ENCODE measurements at places on chromosomes 7 and 10.

DNA sequence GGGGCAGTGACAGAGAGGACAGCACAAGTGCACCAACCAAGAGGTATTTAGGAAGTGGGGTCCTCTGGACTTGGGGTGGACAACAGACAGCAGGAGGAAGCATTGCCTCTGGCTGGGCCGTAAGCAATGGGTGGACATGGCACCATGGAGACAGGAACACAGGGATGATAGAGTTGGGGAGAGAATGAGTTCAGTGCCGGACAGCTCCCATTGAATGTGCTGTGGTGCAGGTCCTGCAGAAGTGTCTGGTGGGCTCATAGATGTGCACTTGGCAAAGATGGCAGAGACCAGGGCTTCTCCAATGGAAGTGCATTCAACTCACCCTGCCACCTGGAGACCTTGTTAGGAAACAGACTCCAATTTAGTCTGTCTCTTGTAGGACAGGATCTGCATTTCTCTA is 341.5 kb upstream of the ZMIZ1 start:
- H3K4me1 ChIP-seq = no peaks in the 10 kb centered on the region
- H3K36me3 ChIP-seq = no peaks in the 10 kb centered on the region
- no peak for DNase-seq
- H3K27ac ChIP-seq = no peak overlapping the region

- H3K36me3 ChIP-seq = no peaks in the 10 kb centered on the region
- no peak overlapping the region for H3K27ac ChIP-seq
- H3K4me1 ChIP-seq = no peaks in the 10 kb centered on the region
- no peaks in the 10 kb centered on the region for H3K27me3 ChIP-seq
These were observed 122.5 kb upstream of the C1QL3 start for GRCh38 chr10:16644146-16644545.

GRCh38 chr7:116161728-116162127 is 48.6 kb upstream of the TES start:
- H3K4me1 ChIP-seq = peaks cover 10% of the 10 kb centered on the region
- DNase-seq = no peak
- no peaks in the 10 kb centered on the region for H3K27me3 ChIP-seq
- H3K27ac ChIP-seq = no peak overlapping the region
- no peak overlapping the region for H3K4me3 ChIP-seq

DNA sequence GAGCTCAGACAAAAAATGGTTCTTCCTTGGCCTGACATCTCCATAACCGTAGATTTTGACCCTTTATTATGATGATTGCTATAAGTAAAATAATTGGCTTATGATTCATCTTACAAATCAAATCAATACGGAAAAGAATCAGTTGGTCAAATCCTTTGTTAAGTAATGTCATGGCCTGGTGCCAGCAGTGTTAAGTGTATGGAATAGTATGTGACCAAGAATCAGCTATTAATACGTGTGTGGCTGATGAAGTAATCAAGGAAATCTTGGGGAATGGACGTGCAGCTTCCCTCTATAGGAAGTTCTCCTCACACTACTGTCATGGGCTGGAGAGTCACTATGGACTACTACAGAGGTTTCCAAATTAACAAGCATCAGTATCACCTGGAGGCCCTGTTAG is 230.6 kb downstream of the TWIST1 start:
- H3K36me3 ChIP-seq = no peaks in the 10 kb centered on the region
- peaks cover 9% of the 10 kb centered on the region for H3K4me1 ChIP-seq
- no peak overlapping the region for H3K4me3 ChIP-seq
